ENCODE measurements at places on chromosomes 13 and 19.

- DNase-seq = peak; percentile 77
Observed at GRCh38 chr19:42433503-42434260, 6.5 kb upstream of the LIPE start.

GRCh38 chr13:46071590-46072249 is 19.2 kb upstream of the ZC3H13 start:
- no peak for DNase-seq

DNA sequence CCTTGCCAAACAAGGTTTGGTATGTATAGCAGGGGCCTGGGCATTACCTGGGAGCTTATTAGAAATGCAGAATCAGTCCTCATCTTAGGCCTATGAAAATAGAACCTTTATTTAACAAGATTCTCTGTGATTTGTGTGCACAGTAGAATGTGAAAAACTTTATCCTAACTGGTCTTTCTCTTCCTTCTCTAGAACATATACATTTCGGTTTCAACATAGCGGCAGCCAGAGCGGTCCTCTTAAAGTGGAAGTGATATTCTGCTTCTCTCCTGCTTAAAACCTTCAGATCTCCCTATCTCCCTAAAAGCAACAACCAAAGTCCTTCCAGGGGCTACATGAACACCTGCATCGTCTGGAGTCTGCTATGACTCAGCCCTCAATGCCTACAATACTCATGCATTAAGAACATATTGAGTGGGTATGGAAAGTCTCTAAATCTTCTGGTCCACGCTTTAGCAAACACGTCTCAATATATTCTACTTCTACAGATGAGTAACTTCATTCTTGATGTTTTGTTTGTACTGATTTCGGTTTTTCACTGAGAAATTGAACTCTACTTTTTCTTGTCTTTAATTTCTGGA is 84.5 kb downstream of the SPRY2 start:
- no peak for DNase-seq

DNA sequence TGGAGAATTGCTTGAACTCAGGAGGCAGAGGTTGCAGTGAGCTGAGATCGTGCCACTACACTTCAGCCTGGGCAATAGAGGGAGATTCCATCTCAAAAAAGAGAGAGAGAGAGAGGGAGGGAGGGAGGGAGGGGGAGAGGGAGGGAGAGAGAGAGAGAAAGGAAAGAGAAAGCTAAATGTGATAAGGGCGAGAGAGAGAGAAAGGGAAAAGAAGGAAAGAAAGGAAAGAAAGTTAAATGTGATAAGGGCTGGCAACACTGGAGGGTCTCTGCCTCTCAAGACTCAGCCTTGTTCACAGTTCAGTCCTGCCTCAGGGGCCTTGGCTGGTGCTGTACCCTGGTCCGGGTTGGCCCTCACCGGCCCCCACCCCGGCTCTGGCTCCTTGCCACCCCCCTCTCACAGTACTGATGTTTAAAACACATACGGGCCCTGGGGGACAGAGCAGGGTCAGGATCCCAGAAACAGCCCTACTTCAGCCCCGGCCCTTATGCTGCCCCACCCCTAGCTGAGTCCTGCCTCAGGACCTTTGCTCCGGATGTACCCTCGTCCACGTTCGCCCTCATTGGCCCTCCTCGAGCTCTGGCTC is 3.5 kb downstream of the MAP1S start:
- no peak for DNase-seq

Measured in AML-193 (cell line).